ENCODE measurements at places on chromosomes 1 and 21. TPM values are rescaled to one million over a fixed set of nuclear protein-coding genes. Genes with fewer than 3 reads are reported as not detected.

DNA sequence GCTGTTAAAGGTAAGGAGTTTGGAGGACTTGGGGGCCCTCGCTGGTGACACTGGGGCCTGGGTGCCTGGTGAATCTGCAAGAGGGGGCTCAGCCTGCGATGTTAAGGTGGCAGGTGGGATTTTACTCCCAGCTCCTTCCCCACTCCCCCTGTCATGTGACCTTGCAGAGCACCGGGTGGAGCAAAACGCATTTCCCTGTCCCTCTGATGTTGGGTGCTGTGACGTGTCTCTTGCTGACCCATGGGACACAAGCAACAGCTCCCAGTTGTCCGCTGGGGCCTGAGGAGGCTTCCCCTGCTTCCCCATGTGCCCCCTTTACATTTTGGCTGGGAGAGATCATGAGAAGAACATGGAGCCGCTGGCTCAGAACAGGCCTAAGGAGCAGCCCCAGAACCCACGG, 319.0 kb downstream of the MATN1 start:
- DNase-seq = no peak

- DNase-seq = no peak
These were observed 200.6 kb downstream of the PRDM2 start for GRCh38 chr1:13900583-13900982.

- no peak for DNase-seq
These were observed 380.0 kb downstream of the DSCAM start for GRCh38 chr21:40466893-40467483.

DNA sequence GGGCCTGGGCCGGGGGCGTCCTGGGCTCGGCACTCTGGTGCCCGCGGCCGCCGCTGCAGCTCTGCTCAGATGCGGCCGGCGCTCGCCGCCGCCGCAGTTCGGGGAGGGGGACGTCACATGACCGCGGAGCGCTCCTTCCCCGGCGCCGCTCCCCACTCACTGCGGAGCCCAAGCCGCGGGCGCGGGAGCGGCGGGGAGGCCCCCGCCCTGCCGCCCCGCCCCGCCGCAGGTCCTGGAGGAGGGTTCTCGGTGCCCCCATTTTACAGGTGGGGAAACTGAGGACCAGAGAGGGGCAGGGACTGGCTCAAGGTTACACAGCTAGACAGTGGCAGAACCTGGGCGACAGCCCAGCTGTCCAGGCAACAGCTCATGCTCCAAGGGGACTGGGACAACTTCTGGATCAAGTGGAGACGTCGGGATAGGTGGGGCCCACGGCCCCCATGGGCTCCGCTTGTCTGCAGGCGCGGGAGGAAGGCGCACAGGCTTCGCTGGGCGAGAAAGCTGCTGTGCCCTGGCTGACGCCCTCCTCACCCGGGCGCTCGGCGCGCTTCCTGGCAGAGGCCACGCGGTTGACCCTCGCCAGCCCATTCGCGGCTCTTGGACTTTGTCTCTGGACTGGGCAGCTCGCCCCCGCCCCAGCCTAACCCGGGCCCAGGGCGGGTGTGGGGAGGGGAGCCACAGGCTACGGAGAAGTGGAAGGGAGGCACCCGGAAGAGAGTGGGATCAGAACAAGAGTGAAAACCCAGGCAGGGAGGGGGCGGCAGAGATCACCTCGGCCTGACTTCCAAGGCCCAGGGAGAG, at the start of gene RAP1GAP:
TSS of gene RAP1GAP (minus strand) at position 100 of the 801 bp plus-strand sequence. CDS start 49,325 bp downstream, outside the sequence.
- peak; percentile 59 for DNase-seq

- no peak for DNase-seq
These were observed 54.0 kb downstream of the APP start for GRCh38 chr21:26116456-26117011.

- DNase-seq = peak; percentile 19
These were observed 11.3 kb downstream of the SPATC1L start for GRCh38 chr21:46172863-46173528.

DNA sequence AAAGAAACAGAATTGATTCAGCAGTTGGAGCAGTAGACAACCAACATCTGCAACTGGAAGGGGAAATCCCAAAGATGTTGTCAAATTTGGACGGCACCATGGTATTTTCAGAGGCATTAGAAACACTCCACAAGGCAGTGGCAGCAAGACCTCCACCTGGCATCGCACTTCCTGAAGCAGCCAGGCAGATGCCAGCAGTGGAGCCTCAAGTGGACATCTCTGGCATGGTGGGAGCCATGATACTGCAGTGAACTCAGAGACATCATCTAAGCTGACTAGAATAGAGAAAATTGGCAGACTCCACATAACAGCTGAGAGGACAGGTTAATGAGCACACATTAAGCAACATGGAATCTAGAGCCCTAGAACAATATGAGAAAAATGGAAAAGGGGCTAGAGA, 33.9 kb upstream of the RGS8 start:
- no peak for DNase-seq

DNA sequence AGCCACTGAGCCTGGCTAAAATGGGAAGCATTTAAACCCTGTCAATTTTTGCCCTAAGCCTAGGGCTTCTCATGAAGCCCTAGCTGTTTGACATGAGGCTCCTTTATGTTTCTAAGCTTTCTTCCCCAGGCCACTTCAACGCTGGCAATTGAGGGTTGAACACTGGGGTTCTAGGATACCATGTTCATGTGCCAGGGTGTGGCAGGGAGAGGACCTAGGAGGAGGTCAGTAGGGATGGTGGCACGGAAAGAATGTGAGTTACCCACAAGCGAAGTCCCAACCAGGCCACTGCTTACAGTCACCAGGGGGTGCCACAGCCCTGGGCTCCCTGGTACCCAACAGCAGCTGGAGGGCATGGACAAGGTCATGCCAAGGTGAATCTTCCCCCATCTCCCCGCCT, 90.8 kb upstream of the AJAP1 start:
- no peak for DNase-seq

DNA sequence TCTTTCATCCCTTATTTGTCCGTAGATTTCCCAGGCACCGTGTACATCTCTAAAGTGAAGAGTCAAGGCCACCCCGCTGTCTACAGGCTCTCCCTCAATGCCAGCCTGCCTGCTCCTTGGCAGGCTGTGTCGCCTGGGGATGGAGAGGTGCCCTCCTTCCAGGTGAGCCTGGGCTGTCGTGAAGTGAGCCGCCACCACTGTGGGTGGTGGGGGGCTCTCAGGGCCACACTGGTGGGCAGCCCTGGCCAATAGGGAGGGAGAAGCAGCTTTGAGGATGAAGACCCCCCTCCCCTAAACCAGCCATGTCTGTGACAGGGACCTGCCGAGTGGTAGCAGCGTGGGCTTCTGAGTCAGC, 46.2 kb downstream of the DISP3 start:
- peak; percentile 22 for DNase-seq

GRCh38 chr1:77948841-77949424, 29.9 kb downstream of the FUBP1 start:
- no peak for DNase-seq

- DNase-seq = no peak
These were observed 681 bp downstream of the B4GALT2 start for GRCh38 chr1:43979528-43980254.

Gene NES
- 7.1 TPM for total RNA-seq

DNA sequence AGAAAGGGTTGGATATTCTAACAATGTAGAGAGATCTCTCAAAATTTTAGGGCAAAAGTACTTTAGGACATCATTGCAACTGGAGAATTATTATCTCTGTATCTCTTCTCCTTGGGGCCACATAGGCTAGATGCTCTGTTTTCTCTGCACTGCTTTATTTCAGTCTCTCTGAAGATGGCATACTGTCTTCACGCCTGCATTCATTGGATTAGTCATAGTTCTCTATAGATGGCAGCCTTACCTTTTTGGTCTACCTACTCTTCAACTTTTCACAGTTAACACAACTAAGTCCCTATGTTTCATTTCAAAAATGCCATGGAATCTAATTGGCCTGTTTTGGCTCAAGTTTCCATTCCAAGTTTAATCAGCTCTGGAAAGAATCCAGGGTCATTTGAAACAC, 1623.3 kb upstream of the B3GALT2 start:
- DNase-seq = no peak

- peak; percentile 41 for DNase-seq
These were observed 51.5 kb downstream of the KCNAB2 start for GRCh38 chr1:6097117-6097595.

Gene GUCA2B
- 6.7 TPM for total RNA-seq

GRCh38 chr1:204385727-204386126, 25.9 kb downstream of the PPP1R15B start:
- DNase-seq = no peak

Gene C1orf232
- not detected for total RNA-seq

- DNase-seq = no peak
These were observed 19.0 kb downstream of the ESPN start for GRCh38 chr1:6443339-6444115.

All from sigmoid colon (tissue), 7 donors.